Stimulated activated CD4-positive, alpha-beta T cell treated with anti-CD3 and anti-CD28 coated beads, TNF-alpha, amount 100 ng/mL, for 1 hour (primary cell): ENCODE measurements at places on chromosomes 3 and 15.

DNA sequence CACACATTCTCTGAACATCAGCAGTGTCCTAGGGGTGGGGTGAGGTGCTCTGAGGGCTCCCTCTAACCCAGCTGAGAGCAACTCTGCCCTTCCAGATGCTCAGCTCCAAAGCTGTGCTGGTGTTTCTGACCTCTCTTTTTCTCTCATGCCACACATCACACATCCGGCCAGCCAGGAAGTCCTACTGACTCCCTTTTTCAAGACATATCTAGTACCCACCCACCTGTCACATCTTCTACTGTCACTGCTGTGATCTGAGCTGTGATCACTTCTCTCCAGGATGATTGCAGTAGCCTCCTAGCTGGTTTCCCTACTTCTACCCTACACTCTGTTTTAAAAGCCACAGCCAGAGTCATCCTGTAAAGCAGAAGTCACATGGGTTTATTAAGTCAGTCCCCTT, 30.2 kb upstream of the MASP1 start:
- DNase-seq: no peak

DNA sequence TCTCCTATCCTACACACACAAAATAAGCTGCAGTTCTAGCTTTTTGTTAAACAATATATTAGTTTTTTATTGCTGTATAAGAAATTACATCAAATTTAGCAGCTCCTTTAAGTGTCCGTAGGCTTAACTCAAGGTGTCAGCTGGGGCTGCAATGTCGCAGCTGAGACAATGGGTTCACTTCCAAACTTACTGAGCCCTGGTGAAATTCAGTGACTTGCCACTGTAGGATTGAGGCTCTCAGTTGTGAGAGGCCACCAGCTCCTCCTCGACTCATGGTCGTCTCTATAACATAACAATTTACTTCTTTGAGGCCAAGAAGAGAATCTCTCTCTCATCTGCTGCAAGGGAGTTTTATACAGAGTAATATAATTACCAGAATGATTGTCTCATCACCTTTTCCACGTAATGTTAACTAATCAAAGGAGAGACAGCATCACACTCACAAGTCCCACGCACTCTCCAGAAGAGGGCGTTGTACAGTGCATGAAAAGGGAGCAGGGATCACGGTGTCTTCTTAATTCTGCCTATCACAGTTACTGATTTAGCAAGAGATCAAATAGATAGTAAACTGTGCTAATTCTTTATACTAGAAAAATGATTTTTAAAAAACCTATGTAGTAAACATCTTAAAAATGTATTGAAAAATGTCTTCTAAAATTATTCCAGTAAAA, 735.6 kb upstream of the GBE1 start:
- no peak for DNase-seq

GRCh38 chr3:18743761-18744160, 318.6 kb upstream of the SATB1 start:
- DNase-seq: no peak

- DNase-seq: no peak
These were observed 1.1 kb downstream of the HDGFL3 start for GRCh38 chr15:83206526-83207008.
